ENCODE measurements at places on chromosomes 1 and 21. TPM values are rescaled to one million over a fixed set of nuclear protein-coding genes. Genes with fewer than 3 reads are reported as not detected.

DNA sequence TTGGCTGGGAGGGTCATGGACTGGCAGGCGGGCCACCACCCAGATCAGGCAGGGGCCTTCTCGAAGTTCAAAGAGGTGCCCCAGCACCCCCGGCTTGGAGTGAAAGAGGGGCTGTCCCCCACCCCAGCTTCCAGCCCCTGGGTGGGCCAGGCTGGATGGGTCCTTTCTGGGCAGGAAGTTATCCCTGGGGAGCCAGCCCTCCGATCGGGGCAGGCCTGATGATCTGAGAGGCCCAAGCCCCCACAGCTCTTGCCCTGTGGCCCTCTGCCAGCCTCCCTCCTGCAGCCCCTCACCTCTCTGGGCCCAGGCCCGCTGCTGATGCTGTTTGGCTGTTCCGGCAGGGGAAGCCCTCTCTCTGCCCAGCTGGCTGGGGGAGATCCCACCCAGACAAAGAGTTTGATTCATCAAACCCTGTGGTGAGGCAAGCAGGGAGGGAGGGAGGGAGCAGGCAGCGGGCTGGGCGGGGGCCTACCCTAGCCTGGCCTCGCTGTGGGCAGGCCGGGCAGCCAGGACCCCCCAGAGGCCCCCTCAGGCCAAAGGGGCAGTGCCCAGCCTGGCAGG, 2.5 kb downstream of the ARHGEF19 start:
- DNase-seq: no peak

DNA sequence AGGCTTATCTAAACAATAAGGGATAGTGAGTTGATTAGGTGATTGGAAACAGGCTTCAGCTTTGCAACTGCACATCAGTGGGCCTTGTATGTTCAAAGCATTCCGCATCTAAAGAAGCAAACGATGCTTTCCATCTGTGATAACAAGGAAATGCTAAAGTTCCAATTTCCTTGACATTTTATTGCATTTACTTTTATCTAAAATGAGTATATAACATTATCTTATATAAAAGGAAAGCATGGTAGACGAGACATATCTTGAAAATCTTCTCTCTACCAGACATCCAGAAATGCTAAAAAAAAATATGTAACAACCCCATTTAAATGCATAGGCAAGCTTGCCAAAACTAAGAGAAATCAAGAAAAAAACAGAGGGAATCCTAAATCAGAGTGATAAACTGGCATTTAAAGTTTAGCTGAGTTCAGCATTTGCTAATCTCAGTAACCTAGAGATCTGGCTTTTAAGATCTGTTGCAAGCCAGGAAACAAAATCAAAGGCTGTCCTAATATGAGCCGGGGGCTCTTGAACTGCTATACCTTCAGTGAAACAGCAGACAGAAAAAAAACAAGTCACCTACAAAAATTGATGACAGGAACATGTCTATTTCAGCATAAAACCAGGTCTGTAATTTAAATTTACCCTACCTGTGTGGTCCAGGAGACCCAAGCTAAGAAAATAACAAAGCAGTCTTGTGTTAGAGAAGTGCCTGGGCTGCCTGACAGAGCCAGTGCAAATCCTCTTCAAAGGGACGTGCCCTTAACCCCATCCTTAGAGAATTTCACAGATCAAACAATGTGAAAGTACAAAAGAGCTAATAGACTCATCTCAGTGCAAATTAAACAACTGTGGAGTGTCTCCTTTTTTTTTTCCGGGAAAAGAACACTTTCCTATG, 3.1 kb upstream of the RGS13 start:
- no peak for DNase-seq

Gene ADAM15
- 125 TPM for total RNA-seq

DNA sequence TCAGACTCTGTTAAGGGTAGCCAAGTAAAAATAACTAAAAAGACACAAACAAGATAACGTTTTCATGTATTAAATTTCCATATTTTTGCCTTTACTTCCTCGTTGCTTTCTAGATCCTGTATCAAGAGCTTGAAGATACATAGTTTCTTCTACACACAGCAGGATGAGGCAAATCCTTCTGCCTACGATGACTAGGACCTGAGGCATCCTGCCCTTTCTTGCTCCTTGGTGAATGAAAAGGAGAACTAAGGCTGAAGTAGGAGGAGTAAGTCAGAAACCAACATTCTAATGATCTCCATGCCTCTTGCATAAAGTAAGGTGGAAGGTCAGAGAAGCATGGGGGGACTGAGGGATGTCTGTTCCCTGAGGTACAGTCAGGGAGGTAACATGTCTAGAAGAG, 102.6 kb downstream of the GPATCH2 start:
- DNase-seq: no peak

Gene RASAL2
- total RNA-seq: 8.6 TPM
